ENCODE measurements at places on chromosomes 7 and 10.
A peak's percentile ranks its signal among the peaks of the same experiment; 100 is the strongest.

GRCh38 chr7:5452937-5453540 is 29.4 kb upstream of the TNRC18 start:
- H3K27ac ChIP-seq: no peak overlapping the region
- no peaks in the 10 kb centered on the region for H3K27me3 ChIP-seq
- H3K4me1 ChIP-seq: peaks cover 1% of the 10 kb centered on the region

- peak overlapping the region; percentile 38 for H3K4me3 ChIP-seq
- peak; percentile 61 for DNase-seq
- peaks cover 3% of the 10 kb centered on the region for H3K4me1 ChIP-seq
- H3K27me3 ChIP-seq: peaks cover 50% of the 10 kb centered on the region
Measured at GRCh38 chr10:133335246-133336117, 1.2 kb downstream of the CALY start.

DNA sequence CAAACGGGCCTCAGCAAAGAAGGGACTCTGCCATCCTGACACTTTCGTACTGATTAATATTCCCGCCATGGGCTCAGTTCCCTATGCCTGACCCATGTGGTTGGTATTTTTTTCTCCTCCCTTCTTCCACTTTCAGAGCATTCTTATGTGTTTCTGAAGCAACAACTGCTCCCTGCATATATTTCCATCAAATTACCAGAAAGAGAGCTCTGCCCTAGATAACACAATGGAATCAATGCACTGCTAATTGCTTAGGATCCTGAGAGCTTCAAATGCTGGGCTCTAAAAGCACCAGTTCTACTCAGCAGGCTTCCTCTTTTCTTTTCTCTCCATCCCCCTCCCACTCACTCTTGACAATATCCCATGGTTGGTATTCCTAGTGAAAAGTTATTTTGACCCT is 5.3 kb downstream of the TECTB start:
- no peak for DNase-seq
- no peaks in the 10 kb centered on the region for H3K36me3 ChIP-seq
- H3K4me1 ChIP-seq: no peaks in the 10 kb centered on the region
- H3K27ac ChIP-seq: no peak overlapping the region

DNA sequence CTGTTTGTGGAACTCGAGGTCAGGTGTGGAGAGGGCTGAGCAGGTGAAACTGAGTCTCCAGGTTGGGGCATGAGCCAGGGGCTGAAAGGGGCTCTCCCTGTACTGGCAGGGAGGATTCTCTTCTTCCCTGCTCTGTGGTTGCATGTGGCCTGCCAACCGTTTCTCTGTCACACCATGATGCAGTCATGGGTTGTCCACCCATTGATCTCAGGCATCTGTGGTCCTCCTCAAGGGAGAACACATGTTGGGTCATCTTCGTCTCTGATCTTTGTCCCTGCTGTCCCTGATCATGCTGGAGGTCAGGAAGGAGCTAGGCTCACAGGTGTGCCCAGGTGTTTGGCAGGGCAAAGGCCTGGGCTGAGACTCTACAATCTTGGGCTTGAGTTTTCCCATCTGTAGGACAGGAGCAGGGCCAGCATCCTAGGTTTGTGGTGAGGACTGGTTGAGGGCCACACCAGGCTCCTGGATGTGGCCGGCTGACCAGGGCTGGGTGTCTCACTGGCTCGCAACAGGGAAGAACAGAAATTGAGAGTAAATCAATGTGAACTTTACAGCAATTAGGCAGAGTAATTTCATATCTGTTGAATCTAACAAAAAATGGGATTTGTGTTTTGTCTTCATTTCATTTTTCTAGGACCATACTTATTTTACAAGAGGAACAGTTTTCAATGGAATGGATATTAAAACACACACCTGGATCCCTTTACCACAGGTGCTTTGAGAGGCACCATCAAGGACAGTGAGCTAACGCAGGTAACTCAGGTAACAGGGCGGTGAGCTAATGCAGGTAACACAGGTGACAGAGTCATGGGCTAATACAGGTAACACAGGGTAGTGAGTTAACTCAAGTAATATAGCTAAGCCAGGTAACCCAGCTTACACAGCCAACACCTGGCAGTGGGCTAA is 58.5 kb upstream of the IGFBP3 start:
- H3K27ac ChIP-seq: peak overlapping the region; percentile 96
- no peaks in the 10 kb centered on the region for H3K27me3 ChIP-seq
- no peak overlapping the region for H3K4me3 ChIP-seq
- no peaks in the 10 kb centered on the region for H3K36me3 ChIP-seq
- no peak for DNase-seq

GRCh38 chr7:128838109-128838779 is 8.0 kb downstream of the FLNC start:
- H3K4me1 ChIP-seq: peaks cover 22% of the 10 kb centered on the region
- peaks cover 81% of the 10 kb centered on the region for H3K36me3 ChIP-seq
- no peak overlapping the region for H3K27ac ChIP-seq
- no peak for DNase-seq
